HS-27A (cell line): ENCODE measurements at places on chromosomes 3 and 15.

GRCh38 chr3:165895919-165896318 is 58.7 kb upstream of the BCHE start:
- DNase-seq, result no peak

- peak; percentile 84 for DNase-seq
These were observed 29.2 kb downstream of the PLOD2 start for GRCh38 chr3:146131616-146132410.

DNA sequence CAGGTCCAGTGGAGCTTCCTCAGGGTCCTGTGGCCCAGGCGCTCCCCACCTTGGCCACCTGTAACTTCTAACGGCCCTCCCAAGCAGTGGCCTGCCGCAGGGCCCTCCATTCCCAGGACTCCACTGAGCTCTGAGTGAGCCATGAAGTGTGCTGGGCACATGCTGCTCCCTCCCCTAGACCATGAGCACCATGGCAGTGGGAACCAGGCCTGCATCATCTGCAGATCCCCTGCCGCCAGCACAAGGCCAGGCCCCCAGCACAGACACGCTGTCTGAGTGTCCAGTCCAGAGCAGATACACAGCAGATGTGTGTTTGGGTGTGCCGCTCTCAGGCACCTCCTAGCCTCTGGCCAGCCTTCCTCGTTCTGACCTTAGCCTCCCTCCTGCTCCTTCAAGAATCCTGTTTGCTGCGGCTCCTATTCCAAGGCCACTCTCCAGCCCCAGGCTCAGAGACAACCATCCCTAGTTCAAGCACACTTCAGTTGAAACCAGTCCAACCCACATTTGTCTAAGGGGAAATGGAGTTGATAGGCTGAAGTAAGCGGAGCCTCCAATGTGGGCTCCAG is 7.0 kb upstream of the KLF15 start:
- DNase-seq, result no peak

DNA sequence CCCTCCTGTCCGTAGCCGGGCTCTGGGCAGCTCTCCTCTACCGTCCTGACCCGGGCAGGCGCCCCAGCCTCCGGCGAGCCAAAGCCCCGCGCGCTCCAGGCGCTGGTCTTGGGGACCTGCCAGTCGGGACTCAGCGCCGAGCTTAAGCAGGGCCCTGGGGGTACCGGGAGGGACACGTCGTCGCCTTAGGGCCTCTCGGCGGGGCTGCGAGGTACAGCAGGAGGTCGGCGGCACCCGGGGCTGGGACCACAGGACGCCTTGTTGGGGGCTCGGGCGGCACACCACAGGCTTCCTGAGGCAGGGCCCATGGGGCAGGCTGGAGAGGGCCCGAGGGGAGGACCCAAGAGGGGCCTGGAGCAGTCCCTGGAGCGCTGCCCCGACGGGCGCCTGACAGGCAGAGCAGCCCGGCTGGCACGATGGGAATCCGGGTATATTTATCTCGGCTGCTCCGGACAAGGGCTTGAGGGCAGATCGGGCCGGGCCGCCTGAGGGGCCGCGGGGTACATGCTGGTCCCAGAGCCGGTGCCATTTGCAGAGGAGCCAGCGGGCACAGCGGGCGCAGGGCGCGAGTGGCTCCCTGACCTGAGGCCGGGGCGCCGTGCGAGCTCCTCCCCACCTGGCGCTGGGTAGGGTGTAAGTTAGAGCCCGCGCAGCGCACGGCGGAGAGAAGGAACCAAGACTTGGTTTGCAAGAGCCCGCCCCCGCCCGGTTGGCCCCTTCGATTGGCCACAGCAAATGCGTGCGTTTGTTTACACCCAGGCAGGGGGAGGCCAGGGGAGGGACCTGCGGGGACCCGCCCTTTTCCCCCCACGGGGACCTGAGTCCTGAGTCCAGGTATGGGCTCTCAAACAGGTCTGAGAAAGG is 574 bp downstream of the SLC38A3 start:
- no peak for DNase-seq

DNA sequence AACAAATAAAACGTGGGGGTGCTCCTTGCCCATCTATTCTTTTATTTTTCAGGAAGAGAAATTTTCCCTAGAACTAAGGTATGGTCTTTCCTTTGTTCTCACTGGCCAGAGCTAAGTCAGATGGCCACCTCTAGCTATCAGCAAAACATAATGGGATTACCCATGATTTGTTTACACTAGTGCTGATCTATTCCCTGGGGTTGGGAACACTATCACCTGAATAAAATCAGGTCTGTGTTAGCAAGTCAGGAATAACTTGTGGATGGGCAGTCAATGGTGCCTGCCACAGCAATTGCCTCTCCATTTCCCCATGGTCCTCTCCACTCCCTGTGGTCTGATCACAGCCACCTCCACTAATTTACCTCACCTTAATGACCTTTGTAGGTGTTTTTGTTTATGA is 181.7 kb upstream of the CADPS start:
- DNase-seq, result no peak

DNA sequence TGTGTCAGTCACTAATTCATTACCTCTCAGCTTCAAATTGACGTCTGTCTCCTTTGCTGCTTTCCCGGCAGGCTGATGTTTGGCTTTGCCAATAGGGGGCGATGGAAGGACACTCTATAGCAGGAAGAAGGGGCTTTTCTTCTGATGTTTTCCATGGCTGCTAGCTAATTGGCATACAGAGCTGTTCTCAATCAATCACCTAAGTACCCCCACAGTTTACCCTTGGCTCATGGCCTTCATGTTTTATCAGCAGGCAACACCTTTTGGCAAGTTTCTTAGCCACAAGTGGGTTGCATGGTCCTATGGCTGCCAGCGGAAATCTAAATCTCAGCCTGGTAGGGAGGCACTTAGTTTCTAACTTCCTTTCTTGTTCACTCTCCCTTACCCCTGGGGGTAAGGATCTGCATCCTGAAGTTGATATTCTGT is 45.0 kb downstream of the ESYT3 start:
- no peak for DNase-seq

- DNase-seq, result no peak
These were observed 123.7 kb downstream of the BCHE start for GRCh38 chr3:165713479-165713878.

DNA sequence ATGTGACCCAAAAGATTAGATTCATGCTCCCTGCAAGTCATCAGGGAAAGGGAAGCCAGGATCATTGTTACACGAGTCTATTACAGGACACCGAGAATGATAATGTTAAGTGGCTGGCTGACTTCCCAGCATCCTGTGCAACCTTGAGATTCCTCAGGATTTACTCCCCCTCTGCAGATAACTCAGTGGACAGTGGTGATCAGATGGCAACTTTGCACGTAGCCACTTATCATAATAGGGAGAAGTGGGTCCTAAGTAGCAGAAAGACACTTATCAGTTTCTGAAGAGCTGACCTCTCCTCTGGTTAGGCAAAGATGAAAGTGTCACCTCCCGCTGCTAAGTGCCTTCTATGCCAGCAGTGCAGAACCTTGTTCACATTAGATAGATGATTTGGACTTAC is 6.7 kb upstream of the TMPRSS7 start:
- no peak for DNase-seq

GRCh38 chr3:85427467-85427866 is 468.7 kb downstream of the CADM2 start:
- no peak for DNase-seq

DNA sequence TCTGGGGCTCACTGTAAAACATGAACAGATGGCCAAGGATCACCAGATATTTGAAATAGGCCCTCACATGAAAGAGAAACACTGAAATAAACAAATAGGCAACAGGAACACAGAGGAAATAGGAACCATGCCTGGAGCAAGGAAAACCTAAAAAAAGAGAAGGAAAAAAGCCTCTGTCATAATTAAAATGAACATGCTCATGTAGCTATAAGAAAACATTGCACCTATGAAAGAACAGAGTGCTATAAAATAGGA is 102.4 kb downstream of the RAB11A start:
- DNase-seq, result no peak

DNA sequence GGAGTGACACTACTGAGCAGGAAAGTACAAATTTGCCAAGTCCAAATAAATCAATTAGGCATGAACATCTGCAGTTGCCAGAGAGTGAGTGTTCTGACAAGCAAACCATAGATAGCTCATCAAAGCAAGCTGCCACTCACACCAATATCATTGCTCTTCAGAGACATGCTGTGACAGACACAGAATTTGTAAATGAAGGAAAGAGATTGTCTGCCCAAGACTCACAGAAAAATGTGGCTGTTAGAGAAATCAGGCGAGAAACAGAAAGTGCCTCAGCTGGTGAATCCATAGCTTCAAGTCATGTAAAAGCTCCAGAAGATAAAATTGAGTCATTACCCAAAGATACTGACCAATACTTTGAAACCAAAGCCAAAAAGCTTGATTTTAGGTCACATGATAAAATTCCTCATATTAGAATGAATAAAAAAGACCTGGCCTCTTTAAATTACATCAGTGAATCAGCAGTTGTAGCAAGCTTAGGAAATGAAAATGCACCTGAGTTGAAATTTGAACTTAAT is 50.8 kb downstream of the CRYBG3 start:
- no peak for DNase-seq

DNA sequence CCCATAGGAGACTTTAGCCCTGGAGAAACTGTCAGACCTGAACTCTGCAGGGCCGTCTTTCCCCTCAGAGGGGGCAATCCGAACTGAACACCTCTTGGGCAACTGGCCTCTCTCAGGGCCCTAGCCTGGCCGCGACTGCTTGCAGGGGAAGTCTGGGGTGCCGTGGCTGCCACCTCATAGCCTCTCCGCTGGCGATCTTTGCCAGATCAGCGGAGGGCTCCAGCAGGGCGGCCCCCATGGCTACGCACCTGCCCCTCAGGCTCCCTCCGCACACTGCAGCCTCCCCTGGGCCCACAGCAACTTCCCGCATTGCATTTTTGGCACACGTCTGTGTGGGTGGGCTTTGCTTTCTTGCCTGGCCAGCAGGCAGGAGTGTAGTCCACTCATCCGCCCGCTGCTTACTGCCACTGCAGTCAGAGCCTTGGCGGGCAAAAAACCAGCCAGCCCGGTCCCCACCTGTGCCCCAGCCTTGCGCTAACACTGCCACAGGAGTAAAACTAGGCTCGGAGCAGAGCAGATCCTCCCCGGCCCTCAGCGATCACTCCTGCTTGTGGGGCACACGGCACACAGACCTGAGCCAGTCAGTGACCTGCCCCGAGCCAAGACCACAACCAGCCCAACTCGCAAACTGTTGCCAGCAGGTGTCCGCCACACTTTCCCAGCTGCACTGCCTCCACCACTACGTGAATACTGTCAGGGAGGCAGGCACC is 266.8 kb upstream of the CBLB start:
- DNase-seq, result no peak

- no peak for DNase-seq
These were observed 52.5 kb downstream of the KLF15 start for GRCh38 chr3:126304704-126305103.

DNA sequence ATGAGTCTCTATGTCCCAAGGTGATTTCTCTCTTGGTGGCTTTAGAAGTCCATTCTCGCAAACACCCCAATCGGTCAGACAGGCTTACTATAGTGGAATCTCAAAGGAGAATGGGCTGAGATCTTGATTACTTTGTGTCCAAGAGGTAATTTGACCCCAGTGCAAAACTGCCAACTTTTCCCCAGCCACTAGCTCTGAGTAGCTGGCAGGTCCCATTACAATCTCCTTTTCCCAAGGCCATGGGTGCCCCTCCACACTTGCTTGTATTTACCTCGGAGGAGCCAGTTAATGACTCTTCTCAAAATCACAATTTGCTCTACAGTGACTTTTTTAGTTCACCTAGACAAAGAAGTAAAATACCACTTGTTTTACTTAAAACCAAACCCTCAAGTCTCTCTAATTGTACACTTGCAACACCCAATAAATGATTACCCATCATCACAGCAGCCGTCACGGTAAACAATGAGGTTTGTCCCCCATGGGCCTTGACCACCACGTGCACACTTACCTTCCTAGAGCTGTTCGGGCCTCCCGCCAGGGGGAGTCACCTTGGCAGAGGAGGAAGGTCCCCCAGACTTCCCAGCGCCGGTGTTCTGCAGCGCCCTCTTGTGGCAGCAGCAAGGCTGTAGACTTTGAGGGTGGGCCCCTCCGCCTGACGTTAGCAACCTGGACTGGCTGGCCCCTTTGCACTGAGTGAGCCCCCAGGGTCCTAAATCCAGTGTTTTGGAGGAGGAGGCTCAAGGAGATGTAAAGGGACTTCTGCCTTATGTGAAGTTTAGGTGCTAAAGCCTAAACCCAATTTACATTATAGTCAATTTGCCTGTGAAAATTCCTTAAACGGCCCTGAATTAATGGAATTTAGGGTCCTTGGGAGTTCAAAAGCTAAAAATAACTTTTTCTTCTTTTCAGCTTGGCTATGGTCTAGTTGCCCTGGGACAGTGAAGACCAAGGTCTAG is 18.7 kb upstream of the HDAC11 start:
- no peak for DNase-seq

DNA sequence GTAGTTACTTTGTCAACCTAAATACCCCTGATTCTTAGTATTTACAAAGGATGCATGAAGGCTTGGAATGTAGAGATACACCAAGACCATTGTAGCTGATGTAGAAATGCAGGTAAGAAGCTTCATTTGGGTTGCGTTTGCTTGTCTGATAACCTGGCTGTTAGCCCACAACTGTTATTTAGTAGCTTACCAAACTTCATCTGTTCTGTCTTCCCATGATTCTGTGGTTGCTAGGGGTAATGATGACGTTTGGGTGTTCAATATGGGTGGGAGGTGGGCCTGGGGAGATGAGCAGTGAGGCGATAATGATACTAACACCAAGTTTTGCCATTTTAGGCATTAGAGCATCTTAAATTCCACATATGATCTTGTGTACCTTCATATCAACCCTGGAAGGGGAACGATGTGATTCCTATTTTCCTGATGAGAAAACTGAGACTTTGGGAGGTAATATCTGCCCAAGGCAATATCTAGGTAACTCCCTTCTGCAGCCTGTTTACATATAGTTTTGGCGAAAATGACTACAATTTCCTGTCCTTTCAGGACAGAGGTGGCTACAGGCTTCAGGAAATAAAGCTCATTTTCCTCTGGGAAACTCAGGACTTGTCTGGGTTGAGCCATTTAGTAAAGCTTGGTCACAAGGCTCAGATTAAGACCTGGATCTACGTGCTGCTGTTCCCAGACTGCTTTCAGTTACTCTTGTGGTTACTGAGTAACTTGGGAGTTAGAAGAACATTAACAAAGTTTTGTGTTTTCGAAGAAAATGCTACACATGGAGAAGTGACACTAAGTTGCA is 26.8 kb downstream of the FNDC3B start:
- DNase-seq, result no peak

- no peak for DNase-seq
These were observed 2.7 kb upstream of the TMEM87A start for GRCh38 chr15:42275780-42276391.

DNA sequence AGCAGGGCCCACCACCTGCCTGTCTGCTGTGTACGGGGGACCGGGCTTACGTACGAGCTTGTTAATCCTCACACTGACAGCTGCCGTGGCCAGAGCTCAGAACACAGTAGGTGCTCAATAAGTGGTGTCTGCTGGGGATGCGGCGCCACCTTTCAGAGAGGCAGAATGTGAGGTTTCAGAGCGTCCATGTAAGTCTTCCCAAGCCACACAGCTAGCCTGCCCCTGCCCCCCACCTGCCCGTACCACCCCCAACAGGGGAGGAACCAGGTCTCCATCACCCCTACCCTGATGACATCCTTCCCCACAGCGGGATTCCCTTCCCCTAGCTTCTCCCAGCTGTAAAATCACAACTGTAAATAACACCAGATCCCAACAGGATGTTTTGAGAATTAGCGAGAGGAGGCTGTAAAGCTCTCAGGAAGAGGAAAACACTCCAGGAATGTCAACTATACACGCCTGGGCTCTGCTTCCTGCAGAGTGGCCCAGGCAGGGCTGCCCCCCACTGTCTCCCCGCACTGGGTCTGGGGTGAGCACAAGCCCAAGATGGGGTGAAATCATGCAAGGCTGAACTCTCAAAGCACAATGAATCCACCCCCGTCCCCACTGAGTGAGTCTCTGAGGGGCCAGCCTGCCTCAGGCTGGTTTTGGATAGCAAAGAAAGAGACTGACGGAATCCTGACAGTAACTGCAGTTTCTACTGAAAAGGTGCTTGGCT is 250.1 kb upstream of the LYSMD4 start:
- DNase-seq, result no peak
